ENCODE measurements at places on chromosomes 7 and 10.

- DNase-seq: no peak
Observed at GRCh38 chr10:95280637-95281036, 10.2 kb downstream of the PDLIM1 start.

GRCh38 chr7:140004672-140005071 lies 58.1 kb downstream of the PARP12 start:
- no peak for DNase-seq

GRCh38 chr10:93916257-93917063 lies 22.7 kb downstream of the SLC35G1 start:
- DNase-seq: no peak

DNA sequence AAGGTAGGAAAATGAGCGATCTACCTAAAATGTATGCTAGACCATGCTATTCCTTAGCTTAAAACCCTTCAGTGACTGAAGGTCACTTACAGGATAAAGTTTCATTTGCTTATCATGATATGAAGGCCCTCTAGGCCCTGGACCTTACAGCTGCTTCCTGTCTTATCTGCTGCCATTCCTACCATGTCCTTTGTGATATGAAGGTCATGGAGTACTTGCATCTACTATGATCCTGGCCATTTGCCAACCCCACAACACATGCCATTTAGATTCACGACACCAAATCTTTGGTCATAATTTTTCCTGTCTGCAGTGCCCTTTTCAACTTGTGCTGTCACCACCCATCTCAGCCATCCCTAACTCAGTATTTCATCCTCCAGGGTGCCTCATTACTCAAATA lies 181.8 kb upstream of the MDFIC start:
- DNase-seq: no peak

GRCh38 chr7:107147464-107148393 lies 21.1 kb upstream of the HBP1 start:
- peak; percentile 52 for DNase-seq

GRCh38 chr7:24733414-24734060 lies 23.7 kb downstream of the GSDME start:
- DNase-seq: no peak

DNA sequence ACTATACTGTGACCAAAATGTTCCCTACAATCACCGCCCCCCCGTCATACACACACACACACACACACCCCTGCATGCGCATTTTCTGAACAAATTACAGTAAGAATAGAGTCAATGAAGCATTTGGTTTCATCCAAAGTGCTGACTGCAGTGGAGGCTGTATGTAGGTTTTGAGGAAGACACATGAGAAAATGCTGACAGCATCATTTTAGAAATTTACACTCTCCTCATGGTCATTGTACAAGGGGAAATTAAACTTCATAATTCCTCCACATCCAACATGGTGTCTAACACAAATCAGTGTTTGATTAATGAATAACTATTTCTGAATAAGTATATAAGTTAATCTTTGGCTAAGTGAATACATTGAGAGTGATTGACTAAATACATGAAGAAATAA lies 1126.8 kb upstream of the PHF14 start:
- DNase-seq: no peak

Measured in naive thymus-derived CD8-positive, alpha-beta T cell (primary cell).